ENCODE measurements at places on chromosomes 13 and 19. TPM values are rescaled to one million over a fixed set of nuclear protein-coding genes. Genes with fewer than 3 reads are reported as not detected.

DNA sequence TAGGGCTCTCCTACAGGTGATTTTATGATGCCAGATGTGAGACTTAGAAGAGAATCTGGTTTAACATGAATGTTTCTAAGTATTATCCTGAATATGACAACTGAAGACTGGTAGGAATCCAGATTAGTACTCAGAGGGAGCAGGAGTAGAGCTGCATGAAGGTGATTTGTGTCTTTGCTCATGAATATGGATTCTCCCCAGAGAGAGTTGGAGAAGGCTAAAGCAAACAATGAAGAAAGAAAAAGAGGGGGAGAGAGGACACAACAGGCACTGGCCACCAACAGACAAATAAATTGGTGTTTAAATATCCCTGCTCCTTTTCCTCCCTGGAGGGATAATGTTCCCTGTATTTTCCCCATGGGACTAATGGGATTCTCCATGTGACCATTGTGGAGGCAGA, 427.0 kb upstream of the KLF12 start:
- no peak for DNase-seq

GRCh38 chr13:48656608-48657007, 2.9 kb downstream of the CYSLTR2 start:
- DNase-seq: no peak

DNA sequence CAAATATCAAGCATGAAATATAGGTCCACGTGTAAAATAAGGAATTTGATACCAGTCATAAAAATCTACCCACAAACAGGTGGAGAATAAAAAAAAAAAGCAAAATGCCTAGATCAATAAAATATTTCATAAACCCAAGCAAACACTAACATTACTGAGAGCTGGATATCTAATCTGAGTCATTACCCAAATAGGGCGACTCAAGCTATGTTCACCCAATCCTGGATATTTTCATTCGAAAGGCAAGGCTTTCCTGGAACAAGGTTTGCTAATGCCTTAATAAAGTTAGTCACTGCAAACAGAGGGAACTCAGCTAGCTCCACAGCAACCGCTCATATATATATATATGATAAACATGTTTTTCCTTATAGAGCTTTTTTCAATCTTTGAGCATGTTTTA, 33.5 kb upstream of the TM9SF2 start:
- DNase-seq: no peak

- no peak for DNase-seq
Observed at GRCh38 chr19:18002347-18002850, 5.6 kb upstream of the ARRDC2 start.

- DNase-seq: no peak
Observed at GRCh38 chr19:8456064-8456463, 11.3 kb downstream of the HNRNPM start.

- no peak for DNase-seq
Observed at GRCh38 chr19:38952395-38953165, 21.8 kb downstream of the MRPS12 start.

DNA sequence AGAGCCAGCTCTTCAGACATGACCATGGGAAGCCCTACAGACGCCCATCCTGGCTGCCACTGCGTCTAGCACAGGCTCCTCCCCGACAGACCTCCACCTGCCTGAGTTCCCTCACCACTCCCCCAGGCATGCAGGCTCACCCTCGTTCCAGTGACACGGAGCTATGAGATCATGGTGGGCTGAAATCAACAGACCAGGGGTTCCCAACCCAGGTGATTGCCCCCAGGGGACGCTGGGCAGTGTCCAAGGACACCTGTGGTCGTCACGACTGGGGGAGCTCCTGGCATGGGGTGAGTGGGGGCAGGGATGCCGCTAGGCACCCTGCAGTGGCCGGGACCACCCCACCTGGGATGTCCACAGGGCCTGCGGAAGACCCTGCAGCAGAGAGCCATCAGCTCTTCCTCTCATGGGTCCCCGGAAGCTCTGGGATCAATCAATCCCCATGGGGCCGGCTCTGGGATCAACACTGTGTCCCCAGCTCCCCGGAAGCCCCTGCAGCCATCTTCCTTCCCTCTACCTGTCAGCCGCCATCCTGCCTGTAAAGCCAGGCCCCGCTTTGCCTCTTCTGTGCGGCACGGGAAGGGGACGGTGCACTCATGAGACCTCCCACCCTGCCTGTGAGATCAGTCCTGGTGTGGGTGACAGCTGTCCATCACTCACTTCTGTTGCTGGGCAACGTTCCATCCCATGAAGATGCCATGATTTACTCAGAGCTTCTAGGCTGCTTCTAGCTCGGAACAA, 12.8 kb upstream of the MADCAM1 start:
- no peak for DNase-seq

DNA sequence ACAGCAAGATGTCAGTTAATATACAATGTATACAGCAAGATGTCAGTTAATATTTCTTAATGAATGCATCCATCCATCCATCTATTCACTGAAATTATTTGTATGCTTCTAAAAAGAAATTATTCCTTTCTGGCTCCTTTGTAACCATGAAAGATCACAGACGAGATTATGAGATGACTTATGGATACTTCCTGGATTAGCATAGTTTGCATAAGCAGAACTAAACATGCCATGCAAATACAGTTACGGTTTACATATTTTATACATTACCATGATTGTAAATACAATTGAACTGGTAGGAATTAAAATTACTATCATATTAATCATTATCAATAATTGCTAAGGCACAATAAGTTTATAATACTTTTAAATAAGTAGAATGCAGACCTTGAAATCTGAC, 32.7 kb downstream of the NALCN start:
- DNase-seq: no peak

GRCh38 chr13:105177265-105177900, 1358.1 kb downstream of the EFNB2 start:
- DNase-seq: no peak

DNA sequence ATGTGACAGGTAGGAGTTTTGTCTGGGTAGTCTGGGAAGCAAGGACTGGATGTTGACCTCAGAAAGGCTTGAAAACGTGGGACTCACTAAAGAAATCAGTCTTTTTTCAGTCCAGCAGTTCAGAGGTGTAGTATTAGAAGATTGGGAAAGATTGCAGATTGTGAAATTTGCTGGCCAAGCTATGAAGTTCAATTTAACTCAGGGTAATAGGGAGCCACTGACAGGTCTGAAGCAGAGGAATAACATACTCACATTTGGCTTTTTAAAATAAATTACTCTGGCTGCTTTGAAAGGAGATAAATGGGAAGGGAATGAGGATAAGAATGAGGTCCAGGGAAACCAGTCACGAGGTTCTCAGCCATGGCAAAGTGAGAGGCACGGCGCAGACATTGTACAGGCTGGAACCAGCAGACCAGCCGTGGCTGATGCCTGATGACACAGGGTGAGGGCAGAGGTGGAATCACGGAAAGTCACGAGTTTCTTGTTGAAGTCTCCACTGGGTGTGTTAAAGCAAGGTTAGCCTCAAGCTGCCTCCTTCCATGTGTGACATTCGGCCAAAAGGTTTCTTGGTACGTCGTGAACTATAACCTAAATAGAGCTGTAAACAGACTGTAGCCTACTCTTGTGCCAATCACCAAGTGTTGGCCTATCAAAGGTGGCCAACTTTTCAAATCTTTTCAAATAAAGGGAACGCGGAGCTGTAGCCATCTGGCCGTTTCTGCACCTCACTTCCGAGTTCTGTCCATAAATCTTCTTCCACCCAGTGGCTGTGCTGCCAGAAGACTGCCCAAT, 377.6 kb downstream of the IRS2 start:
- DNase-seq: no peak

GRCh38 chr13:31755803-31756212, 16.5 kb downstream of the RXFP2 start:
- DNase-seq: no peak

CLEC4G gene
- total RNA-seq: not detected

RABAC1 gene
- 69.1 TPM for total RNA-seq

PSG4 gene
- total RNA-seq: 0.10 TPM

PRPF31 gene
- total RNA-seq: 117 TPM

NLRP4 gene
- not detected for total RNA-seq
